Stimulated activated CD4-positive, alpha-beta T cell treated with anti-CD3 and anti-CD28 coated beads, Interleukin-4, amount 100 ng/mL, for 1 hour (primary cell): ENCODE measurements at places on chromosomes 7 and 10.
A peak's percentile ranks its signal among the peaks of the same experiment; 100 is the strongest.

- DNase-seq, result no peak
Measured at GRCh38 chr7:44158096-44158872, 17.2 kb upstream of the MYL7 start.

DNA sequence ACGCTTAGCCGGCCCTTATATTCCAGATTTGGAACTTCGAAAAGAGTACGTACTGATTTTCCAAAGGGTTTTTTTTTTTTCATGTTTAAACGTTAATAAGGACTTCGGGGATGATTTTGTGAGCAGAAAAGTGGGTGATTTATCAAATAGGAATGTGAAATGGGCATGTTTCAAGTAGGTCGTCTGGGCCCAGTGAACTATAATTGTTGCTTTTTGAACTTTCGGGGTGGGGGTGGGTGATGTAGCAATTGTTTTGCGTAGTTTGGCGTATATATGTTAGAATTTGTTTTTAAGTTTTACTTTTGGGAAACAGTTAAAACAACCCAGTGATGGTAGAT, 299 bp upstream of the PBLD start:
- DNase-seq, result no peak

DNA sequence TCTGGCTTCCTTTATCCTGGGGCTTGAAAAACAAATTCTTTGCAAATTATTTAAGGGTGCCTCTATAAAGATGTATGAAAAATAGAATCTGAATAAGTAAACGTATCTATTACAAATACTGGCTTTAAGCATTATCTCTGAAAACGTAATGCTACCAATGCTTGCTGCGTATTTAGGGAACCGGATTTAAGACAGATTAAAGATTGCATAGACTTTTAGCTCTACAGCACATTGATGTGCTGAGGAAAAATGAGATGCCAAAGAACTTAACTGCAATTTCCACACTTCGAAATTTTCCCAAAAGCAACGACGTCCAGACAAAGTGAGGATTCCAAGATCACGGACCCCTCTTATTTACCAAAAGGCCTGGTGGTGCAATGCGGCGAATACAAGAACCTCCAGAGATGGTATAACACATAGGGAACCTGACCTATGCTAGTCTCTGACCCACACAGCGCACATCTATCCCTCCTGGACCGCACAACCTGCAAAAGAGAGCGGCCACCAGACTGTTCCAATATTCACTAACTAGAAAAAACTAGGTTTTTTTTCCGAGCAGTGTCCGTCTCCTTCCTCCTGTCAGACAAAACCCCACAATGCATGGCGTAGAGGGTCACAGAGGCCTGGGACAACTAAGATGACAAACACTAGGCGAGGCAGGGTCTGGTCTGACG, 34.3 kb upstream of the PHF14 start:
- no peak for DNase-seq

DNA sequence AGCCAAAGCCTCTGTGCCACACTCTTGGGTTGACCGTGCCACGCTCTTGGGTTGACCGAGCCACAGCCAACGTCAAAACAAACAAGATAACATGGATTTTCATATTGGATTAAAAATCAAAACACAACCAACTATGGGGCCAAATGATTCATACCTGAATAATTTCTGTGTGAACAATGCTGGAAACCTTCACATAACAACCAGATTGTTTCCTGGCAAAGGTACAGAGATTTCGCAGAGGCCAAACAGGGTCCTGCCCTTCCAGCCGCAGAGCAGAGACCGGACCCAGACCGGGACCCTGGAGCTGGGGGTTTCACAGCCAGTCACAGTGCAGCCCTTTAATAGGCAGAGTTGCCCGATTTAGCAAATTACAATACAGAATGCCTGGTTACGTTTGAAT, 40.5 kb downstream of the ITIH5 start:
- DNase-seq, result no peak

- no peak for DNase-seq
Measured at GRCh38 chr7:134364619-134365037, 47.9 kb upstream of the SLC35B4 start.

DNA sequence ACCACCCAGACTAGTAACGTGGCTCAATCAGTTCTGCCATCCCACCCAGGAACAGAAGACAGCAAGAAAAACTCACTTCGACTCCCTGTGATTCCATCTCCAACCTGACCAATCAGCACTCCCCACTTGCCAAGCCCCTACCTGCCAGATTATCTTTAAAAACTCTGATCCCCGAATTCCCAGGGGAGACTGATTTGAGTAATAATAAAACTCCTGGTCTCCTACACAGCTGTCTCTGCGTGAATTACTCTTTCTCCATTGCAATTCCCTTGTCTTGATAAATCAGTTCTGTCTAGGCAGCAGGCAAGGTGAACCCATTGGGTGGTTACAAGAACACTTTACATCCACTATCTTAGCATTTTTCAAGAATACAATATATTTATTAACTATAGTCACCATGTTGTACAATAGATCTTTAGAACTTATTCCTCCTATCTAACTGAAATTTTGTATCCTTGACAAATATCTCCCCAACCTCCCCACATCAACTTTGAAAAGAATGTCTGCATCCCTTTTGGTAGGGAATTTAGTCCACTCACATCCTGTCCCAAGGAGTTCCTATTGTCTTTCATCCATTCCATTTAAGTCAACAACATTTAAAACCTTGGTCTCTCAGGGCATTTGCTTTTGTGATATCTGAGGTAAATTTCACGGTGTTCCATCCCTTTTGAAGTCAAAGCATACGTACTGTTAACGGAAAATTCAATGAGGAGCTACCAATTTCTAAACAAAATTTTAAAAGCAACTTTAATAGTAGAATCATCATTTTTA, 163.7 kb downstream of the MACC1 start:
- DNase-seq, result no peak

DNA sequence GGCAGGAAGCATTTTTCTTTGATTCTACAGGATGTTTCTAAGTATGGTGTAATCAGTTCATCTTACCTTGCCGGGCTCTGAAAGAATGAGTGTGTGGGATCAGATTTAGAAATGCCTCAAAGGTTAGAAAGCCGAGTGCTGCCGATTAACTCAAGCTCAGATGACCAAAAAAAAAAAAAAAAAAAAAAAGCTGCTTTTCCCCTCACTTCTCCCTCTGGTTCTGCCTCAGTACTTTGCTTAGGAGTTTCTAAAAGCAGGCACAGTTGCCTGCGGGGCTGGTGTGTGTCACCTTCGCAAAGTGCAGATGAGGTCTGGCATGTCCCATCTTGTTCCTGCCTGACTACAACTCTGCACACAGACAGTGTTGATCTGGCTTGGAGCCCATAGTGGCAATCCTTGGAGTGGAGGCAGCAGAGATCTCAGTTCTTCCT, 47.0 kb downstream of the KIAA1217 start:
- no peak for DNase-seq

DNA sequence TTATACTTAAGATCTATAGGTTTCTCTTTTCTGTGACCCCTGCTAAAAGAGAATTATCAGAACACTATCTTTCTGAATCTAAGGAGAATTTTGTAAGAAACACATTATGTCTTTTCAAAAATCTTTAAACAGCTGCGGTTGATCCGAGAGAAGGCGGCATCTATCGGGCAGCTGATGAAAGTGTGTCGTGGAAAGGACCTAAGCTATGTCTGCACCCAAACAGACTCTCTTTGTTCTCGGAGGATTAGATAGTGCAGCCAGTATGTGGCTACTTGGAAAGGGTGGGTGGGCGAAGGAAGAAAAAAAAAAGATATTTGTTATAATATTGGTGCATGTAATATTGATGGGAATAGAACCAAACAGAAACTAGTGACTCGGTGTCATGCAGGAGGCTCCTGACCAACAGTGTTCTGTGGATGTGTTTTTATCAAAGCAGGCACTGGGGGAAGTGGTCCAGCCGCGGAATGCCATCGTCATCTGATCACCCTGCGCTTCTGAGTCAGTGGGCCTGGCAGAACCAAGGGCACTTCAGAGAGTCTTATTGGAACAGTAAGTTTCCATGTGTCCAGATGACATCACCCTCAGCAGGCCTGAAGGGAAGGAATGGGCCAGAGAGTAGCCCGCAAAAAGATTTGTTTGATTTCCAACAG, 509.7 kb upstream of the AKR1E2 start:
- no peak for DNase-seq

GRCh38 chr7:87218796-87219544, 562 bp downstream of the TMEM243 start:
- peak; percentile 20 for DNase-seq

DNA sequence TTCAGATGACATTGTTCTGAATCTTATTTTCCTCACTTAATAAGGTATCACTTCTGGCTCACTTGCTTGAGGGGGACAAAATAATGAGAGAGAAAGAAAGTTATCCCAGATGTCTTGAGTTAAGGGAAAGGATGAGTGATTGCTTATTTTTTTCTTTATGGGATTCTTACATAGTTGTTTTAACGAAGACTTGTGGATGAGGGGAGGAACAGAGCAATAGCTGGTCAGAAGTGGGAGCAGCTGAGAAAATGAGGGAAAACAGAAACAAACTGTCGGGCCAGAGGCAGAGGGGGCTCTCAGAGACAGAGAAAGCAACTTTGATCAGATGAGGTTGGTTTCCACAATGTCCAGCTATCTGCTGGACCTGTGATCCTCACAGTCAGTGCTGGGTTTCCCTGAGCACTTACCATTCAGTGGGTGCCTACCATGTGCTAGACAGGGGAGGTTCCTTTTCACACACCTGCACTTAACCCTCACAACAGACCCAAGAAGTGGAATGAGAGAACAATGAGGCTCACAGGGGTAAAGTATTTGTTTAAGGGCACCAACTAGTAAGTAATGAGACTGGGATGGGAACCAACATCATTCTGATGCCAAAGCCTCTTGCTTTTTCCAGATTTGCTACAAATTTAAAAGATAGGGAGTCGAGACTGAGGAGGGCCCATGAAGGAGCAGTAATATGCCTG, 64.2 kb downstream of the BICC1 start:
- no peak for DNase-seq

DNA sequence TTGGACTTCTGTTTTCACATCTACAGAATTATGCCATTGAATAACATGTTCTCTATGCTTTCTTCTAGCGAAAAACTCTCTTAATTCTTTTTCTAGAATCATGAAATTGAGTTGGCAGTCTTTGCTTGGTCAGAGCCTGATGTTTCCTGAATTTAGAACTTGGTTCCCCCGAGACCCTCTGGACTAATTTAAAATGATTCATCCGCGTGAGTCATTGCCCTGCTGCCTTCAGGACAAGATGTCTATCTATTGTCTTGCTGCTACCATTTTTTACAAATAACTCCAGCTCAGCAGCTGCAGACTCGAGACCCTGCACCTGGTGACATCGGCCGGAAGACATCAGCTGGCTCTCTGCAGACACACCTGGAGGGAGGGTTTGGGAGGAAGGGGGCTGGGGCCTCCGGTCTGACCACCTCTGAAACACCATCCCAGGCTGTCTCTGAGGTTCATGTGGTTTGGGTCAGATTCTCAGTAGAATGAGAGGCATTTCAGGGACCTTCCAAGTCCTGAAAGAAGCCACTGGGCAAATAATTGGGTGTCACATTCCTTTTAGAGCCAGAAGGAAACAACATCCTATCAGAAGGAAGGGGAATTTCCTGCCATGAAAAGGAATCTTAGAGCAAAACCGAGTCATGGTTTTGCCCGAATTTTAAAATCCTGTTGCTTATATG, 20.9 kb upstream of the KLF6 start:
- peak; percentile 31 for DNase-seq

DNA sequence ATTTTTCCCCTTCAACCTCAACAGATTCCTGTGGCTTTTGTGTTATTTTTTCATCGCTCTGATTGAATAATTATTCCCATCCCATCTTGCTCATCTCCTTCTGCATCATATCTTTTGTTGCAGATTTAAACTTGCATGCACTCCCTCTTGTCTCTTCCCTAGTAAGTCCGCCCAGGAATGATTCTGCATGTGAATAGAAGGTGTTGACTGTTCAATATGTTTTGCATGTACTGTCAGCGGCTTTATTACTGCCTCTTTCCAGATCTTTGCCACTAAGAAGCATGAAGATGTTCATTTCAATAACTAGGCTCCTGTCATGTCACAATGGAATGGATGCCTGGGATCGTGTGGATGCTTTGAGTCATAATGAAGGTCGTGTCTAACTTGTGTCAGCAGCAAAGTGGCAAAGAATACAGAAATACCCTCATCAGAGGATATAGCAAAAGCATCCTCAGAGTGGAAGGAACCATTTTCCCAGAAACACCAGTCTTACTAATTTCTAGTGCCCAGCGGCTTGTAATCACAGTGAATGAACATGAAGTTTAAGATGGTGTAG, 62.6 kb upstream of the SEM1 start:
- DNase-seq, result no peak

- DNase-seq, result no peak
Measured at GRCh38 chr10:2887391-2888070, 179.8 kb upstream of the PFKP start.

- DNase-seq, result no peak
Measured at GRCh38 chr7:32579776-32580175, 84.5 kb downstream of the AVL9 start.

DNA sequence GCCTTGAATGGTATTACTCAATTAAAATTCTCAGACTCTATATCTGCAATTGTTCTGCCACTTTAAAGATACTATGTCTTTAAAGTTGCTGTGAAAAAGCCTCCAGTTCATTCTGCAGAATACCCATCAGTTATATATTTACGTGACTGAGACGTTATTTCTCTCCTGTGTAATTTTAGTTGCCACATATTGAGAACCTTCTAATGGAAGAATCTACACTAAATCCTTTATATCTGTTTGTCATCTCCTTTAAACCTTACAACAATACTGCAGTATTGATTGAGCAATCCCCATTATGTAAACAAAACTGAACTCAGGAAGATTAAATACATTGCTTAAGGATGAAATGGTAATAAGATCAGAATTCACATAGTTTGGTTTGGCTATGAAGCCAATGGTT, 30.0 kb downstream of the GPR141 start:
- DNase-seq, result no peak

DNA sequence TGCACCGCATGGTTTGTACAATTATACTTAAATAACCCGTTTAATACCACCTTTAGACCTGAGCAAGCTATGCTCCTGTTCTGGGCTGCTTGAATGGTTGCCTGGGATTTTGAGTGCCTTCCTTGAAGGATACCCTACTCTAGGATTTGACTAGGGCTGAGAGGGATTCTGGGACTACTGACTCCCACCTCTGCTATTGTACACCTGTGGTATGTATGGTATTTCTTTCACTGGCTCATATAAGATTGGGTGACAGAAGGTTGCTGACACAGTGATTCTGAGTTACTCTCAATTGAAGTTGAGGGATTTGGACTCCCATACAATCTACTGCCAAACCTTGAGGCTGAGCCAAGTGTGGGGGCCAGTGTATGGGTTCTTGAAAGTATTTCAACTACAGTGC, 494.4 kb upstream of the SEMA3D start:
- DNase-seq, result no peak

DNA sequence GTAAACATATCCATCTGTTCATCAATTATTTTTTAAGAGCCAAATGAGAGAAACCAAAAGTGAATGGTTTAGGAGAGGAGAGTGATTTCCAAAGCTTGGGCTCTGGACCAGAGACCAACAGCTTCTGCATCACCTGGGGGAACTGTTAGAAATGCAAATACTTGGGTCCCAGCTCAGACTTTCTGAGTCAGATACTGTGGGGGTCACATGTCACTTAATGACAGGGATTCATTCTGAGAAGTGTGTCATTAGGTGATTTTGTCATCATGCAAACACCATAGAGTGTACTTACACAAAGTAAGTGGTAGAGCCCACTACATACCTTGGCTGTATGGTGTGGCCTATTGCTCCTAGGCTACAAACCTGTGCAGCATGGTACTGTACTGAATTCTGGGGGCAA, 128.5 kb upstream of the PRR15 start:
- DNase-seq, result no peak

GRCh38 chr10:124524991-124525653, 63.5 kb downstream of the LHPP start:
- DNase-seq, result no peak

GRCh38 chr7:12249706-12250105, 38.6 kb downstream of the TMEM106B start:
- DNase-seq, result no peak

GRCh38 chr10:71262027-71262426, 49.7 kb downstream of the UNC5B start:
- DNase-seq, result no peak
